ENCODE measurements at places on chromosomes 12 and 14.

GRCh38 chr12:67315661-67316060, 46.5 kb downstream of the CAND1 start:
- no peak for DNase-seq

DNA sequence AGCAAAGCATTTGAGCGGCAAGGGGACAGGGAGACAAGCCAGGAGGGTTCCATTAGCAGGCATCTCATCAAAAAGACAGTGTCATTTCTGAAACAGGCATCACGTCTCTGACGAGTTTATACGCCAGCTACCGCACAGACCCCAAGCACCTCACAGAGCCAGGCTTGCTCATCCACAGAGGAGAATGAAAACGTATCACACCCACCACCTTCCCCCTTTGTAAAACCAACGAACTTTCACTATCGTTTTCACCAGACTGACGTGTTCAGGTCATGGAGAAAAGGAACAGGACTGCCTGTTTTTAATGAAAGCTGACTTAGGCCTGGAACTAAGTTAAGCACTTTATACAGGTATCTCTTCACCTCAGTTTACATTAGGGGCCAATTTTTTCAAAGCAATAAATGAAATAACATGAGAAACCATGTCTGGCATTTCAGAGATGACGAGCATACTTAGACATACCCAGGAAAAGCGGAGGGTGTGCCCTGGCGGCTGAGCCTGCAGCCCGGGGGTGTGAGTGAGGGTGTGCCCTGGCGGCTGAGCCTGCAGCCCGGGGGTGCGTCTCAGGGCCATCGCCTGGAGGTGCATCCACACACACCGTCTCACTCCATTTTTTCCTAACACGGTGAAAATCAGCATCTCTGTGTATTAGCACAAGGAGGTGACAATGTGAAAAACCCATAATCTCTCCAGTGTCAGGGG, 41.9 kb downstream of the STX2 start:
- peak; percentile 5 for DNase-seq

GRCh38 chr12:65200007-65200665, 30.8 kb downstream of the LEMD3 start:
- no peak for DNase-seq

DNA sequence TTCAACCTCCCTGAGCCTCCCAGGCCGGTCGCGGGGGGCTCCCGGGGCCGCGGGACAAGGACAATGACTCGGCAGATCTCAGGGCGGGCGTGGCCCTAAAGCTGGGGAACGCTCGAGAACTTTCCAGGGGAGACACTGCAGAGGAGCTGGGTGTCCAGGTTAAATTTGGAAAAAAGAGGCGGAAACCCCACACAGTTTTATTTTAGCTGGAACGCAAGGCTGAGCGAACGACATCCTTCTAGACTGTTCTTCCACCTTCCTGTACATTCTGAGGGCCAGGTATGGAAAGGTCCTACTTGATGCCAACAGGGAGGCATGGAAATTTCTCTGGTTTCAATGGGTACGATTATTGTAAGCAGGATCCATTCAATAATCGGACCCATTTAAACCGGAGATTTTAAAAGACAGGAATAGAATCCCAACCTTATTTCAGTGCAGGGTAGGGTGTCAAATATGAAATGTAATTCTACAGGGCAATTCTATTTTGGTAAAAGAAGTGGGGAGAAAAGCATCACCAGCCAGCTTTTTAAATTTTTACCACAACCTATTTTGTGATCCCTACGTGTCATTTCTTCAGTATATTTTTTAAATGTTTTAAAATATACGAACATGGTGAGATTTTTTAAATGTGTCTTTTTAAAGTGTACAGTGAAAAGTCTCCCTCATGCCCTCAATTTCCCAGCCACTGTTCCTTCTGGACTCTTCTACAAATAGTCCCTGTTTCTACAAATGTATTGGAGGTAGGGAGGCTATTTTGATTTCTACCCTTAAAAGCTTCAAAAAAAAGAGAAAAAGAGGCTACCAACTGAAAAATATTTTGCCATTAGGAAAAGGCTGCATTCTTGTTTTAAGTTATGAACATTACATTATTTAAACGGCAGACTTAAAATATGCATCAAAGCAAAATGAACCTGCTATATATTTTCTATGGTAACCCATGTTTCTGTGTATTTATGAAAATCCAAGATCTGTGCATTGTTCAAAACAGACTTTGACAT, 1.1 kb upstream of the UBC start:
- no peak for DNase-seq

- no peak for DNase-seq
Observed at GRCh38 chr12:26317942-26318575, 122.7 kb downstream of the SSPN start.

All from naive thymus-derived CD4-positive, alpha-beta T cell (primary cell).